Stimulated activated CD8-positive, alpha-beta memory T cell treated with anti-CD3 and anti-CD28 coated beads, Interleukin-15, amount 100 ng/mL, for 1 hour (primary cell): ENCODE measurements at places on chromosomes 11 and 22.

DNA sequence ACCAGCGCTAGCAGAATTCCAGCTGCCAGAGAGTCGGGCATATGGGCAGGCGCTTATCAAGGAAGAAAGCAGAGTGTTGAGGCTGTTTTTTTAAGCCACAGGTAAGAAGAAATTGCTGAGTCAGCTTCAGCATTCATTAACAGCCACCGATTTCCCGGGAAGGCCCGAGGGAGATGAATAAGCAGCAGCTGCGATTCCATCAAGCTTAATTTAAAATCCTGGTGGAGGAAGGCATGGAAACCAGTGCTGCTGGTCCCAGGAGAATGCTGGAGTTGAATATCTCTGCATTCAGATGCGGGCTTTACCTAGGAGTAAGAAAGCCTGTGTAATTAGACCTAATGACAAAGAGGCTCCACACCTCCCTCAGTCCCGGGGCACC is 168.8 kb downstream of the BRD1 start:
- DNase-seq, result no peak

DNA sequence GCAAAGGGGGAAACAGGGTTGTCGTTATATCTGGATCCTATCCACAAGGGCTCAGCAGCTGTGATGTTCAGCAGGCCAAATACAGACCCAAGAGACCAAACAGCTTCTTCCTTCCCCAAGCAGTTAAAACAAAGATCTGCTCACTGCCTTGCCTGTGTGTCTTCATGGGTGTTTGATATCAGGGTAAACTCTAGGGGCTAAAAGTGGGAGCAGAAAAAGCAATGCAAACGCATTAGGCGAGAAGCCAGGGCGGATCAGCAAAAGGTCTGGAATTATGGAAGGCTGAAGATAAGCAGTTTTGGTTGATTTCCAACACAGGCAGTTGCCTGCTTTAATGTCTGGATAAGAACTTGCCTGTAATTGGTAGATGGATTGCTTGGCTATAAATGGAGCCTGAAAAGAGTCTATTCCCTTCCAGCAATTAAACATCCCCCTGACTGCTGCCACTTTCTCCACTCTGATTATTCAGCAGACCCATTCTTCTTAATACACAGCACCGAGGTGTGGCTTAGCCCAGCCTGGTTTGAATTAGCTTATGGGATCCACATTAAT is 126.3 kb downstream of the COMMD9 start:
- DNase-seq, result no peak

GRCh38 chr22:23272371-23272770 is 92.1 kb downstream of the BCR start:
- DNase-seq, result no peak

GRCh38 chr22:44648085-44648820 is 53.8 kb upstream of the PRR5 start:
- no peak for DNase-seq

GRCh38 chr11:61702701-61703312 is 22.6 kb downstream of the DAGLA start:
- DNase-seq, result no peak
